Stimulated activated CD4-positive, alpha-beta T cell treated with anti-CD3 and anti-CD28 coated beads, Interleukin-12 subunit alpha, Interleukin-12 subunit beta, amount 100 ng/mL, for 24 hours (primary cell): ENCODE measurements at places on chromosomes 5 and 9.
A peak's percentile ranks its signal among the peaks of the same experiment; 100 is the strongest.

- DNase-seq: no peak
Measured at GRCh38 chr5:125348221-125348692, 601.8 kb upstream of the ZNF608 start.

DNA sequence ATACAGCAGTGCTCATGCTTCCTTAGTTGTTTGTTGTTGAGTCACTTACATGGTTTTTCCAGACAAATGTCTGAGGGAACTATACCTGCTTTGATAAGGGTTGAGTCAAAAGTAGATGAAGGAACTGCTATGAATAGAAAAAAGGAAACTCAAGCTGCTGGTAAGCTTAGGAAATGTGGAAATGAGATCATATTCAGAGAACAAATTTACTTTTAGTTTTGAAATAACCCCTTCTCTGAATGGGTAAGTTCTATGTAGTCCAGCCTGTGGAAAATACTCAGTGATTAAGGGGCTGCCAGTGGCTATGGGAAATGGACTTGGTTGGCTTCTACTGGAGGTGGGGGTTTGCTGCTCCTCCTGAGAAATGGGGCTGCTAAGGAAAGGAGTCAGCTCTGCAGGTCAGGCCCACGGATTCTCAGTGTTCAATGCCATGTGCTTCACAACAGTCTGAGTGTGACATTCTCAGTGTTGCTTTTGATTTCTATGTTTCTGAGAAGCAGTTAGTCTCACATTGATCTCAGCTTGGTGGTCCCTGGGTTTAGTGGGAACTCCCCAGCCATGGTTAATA is 47.7 kb upstream of the GLRX start:
- DNase-seq: peak; percentile 45

GRCh38 chr9:135608294-135608998 is 30.9 kb downstream of the GLT6D1 start:
- no peak for DNase-seq

DNA sequence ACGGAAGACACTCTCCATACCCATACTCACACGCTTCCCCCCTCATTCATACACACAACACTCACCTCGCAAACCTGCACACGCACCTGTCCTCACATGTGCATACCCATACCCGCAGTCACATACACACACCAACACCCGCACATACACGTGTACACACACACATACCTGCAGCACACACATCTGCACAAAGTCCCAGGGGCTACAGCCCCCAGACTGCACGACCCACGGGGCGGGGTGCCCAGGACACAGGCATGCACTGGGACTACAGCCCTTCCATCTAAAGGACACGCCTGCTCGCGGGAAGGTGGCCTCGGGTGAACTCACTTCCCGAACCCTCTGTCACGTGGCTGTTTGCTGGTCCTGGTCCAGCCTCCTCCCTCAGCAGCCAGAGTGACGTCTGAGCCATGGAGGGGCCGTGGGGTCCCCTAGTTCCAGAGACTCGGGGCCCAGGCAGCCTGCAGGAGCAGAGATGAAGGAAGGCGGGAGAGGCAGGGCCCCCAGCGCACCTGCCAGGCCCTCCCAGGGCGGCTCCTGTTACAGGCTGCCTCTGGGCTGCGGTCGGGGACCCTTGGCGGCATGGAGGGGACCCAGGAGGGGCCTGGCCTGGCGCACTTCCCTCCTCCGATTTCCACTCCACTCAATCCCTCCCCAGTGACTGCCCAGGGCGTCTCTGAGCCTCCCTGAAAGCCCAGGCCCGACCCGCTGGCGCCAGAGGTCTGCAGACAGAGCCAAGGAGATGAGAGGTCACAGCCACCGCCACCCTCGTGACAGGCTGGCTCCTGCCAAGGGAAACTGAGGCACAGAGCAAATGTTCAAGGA is 8.1 kb downstream of the SLC12A7 start:
- DNase-seq: no peak
